ENCODE measurements at places on chromosomes 3 and 15. TPM values are rescaled to one million over a fixed set of nuclear protein-coding genes. Genes with fewer than 3 reads are reported as not detected.

SUCNR1 gene
- total RNA-seq: 1.2 TPM

RCCD1 gene
- 17.9 TPM for total RNA-seq

PPP1R14D gene
- not detected for total RNA-seq

TMEM41A gene
- total RNA-seq: 12.9 TPM

MAGEF1 gene
- total RNA-seq: 42.7 TPM

NR1I2 gene
- total RNA-seq: 0.16 TPM

FANCI gene
- total RNA-seq: 12.6 TPM

ATP13A5 gene
- total RNA-seq: under 0.01 TPM

GMNC gene
- 0.62 TPM for total RNA-seq

UROC1 gene
- not detected for total RNA-seq

RFTN1 gene
- total RNA-seq: 6.4 TPM

GRAMD2A gene
- 0.47 TPM for total RNA-seq

All from occipital lobe (tissue), 3 donors.